SK-N-DZ (cell line): ENCODE measurements at places on chromosomes 11 and 22.

- DNase-seq: peak; percentile 40
These were observed 762 bp upstream of the CCDC134 start for GRCh38 chr22:41799486-41800347.

DNA sequence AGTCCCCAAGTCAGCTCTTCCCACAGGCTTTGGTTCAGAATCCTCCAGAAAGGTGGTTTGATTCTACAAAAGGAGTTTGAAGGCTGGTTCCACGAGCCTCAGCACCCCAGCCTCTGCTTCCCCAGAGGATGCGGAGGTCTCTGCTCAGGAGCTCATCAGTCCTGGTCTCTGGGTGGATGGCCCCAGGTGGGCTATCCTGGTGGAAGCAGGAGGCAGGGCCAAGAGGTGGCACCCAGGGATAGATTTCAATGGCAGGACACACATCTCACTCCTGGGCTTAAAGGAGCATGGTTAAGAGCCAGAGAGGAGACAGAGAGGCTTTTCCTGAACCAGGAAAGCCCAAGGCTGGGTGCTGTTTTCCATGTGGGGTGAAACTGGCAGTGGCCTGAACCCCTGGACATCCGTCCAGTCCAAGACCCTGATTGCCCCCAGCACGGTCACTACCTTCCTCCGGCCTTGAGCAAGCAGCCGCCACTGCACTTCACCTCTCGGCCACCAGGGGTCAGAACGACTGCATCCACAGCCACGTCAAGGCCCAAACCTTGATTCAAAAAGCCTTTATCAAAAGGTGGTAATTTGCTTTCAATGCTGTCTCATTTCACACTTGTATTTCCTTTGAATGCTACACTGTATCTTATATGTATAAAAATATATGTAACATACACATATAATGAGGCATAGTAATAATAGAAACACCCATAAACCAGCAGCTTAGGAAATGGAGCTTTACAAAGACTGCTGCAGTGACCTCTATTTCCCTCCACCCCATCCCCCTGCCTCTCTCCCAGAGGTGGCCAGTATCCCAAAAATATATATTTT, 19.3 kb upstream of the FXYD2 start:
- DNase-seq: peak; percentile 25

- no peak for DNase-seq
These were observed 64.8 kb downstream of the STIM1 start for GRCh38 chr11:3920148-3920852.

DNA sequence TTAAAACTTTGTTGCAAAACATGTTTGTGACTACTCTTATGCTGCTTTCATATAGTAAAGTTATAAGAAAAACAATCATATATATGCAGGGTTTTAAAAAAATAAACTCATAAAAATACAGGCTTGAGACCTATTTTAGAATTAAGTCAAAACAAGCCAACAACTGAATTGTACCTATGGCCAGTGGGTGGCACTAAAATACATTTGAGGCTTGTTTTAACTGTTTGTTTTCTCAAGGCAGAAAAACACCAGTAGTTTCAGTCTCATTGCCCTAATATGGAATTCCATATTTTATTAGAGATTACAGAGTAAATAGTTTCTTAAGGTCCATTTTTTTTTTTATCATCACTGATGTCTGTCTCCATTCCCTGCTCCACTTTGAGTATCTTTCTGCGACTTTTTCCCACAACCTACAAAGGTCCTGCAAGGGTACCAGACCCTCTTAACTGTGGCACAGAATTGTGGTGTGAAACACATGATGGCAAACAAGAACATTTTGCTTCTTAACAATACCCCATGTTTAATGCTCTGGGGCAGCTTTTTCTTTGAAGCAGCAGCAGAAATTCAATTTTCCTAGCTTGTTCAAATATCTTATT, 8.5 kb upstream of the CCDC89 start:
- DNase-seq: peak; percentile 52

- DNase-seq: no peak
These were observed 359.5 kb downstream of the INSC start for GRCh38 chr11:15473954-15474837.

DNA sequence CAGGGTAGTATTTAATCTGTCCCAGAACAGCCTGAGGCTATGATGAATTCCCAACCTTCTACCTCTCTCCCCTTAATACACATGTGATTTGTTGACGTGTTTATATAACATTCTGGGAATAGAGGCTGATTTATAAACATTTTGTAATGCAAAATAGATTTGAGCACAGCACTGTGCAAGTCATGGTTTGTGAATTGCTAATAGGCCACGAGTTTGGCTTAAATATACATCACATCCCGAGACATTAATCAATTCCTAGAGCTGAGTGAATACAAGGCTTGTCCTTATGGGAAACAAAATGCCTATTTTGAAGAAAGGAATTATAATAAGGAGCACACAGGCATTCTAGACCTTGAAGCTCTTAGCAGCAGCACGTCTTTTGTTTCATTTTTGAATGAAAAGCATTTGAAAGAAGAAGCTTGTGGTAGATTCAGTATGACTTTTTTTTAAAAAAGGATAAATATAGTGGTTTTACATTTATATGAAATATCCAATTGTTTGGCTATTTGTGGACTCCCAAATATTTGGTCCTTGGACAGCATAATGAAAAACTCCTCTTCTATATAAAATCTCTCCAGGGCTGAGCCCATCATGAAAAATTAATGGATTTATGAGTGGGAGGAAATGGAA, 116.4 kb downstream of the SLC17A6 start:
- DNase-seq: no peak

- DNase-seq: no peak
These were observed 196.4 kb downstream of the LARGE1 start for GRCh38 chr22:33723915-33724314.

GRCh38 chr11:64005691-64006090, 19.5 kb downstream of the OTUB1 start:
- DNase-seq: no peak

- no peak for DNase-seq
These were observed 89.6 kb downstream of the SERGEF start for GRCh38 chr11:17923217-17923616.

GRCh38 chr11:18748766-18749365, 22.9 kb upstream of the IGSF22 start:
- no peak for DNase-seq

DNA sequence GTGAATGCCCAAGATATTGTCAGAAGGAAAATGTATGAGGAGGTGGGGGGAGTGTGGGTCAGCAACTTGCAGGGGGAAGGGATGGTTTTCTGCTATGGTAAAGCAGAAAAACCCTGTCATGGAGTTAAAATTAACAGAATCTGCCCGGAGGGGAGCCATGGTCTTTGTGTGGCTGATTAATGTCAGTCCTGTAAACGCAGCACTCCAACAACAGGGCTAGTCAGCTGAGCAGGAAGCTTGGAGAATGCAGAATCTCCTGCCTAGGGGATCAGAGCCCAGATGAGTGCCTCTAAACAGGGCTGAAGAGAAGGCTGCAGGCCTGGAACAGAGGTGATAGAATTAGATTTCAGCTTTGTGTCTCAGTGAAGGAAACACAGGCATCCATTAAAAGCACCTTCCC, 140.9 kb upstream of the MTNR1B start:
- peak; percentile 91 for DNase-seq

DNA sequence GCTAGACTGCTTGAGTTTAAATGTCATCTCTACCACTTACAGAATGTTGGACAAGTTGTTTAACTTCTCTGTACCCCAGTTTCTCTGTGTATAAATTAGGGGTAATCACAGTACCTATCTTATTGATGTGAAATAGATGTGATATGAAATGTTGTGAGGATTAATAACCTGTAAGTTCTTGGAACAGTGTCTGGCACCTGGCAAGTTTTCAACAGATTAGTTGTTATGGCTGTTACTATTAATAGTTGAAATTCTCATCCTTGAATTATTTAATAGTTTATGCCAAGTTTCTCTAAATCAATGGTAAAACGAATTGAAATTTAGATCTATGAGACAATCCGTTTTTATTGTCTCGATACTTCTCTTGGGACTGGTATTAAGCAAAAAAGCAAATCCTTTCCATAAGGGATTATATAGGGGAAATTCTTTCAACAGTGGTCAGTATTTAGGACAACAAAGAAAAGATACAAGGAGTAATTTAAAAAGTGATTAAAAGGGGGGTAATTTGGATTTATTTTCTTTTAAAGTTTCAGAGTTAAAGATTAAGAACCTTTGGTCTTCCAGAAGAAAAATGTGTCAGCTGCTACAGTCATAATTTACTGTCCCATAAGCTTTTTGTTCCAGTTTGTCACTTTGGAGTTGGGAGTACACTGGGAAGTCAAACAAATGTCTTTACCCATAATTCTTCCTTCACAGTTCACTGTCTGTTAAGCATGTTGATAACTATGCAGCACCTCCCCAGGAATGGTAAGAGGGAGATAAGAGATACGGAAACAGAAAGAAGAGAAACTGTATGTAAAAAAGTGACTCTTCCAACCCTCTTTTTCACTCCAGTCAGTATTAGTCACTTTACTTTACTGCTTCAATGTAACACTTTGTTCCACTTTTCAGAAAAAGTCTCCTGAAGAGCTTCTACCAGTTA, 13.2 kb downstream of the PDE3B start:
- DNase-seq: no peak

DNA sequence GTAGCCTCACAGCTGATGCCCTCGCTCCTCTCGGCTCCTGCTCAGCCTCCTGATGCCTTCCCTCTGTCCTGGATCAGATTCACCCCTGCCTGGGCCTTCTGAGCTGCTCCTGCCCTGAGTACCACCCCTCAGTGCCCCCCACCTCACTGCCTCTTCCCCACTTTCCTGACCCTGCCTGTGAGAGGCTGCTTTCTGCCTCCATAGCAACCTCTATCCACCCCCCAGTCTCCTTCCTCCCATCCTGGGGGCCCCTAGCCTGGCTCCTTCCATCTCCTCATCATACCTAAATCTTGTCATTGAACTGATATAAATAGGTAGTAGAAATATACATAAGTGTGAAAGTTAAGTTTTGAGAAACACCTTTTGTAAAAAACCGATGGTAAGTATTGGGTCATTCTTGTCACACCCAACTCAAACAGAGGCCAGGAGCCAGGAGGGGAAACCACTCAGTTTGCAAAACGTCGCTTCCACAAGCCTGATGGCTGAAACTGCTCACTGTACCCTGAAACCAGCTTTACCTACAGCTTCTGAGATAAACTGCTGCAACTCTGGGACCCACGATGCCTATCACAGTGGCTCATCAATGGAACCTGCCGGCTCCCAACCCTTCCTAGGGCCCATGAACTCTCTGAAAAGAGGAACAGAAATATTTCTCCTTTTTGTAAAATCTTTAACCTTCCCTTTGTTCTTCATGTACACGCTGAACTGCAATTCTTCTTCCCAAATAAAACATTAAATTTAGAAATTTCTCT, 4.8 kb upstream of the APOBEC3H start:
- no peak for DNase-seq

GRCh38 chr11:126313826-126314225, 10.0 kb downstream of the DCPS start:
- no peak for DNase-seq

DNA sequence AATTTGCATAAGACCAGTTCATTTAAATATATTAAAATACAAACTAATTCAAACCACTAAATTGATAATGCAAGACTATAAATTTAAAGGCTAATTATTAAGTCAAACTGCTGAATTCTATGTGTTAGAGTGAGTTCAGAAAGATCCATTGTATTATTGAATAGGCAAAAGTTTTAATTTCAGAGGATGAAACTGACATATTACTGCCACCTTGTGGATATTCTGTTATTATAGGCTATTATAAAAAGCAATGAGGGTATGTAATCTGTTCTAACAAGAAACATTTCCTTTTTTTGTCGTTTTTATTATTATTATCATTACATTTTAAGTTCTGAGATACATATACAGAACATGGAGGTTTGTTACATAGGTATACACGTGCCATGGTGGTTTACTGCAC, 20.9 kb upstream of the NAALAD2 start:
- peak; percentile 39 for DNase-seq

DNA sequence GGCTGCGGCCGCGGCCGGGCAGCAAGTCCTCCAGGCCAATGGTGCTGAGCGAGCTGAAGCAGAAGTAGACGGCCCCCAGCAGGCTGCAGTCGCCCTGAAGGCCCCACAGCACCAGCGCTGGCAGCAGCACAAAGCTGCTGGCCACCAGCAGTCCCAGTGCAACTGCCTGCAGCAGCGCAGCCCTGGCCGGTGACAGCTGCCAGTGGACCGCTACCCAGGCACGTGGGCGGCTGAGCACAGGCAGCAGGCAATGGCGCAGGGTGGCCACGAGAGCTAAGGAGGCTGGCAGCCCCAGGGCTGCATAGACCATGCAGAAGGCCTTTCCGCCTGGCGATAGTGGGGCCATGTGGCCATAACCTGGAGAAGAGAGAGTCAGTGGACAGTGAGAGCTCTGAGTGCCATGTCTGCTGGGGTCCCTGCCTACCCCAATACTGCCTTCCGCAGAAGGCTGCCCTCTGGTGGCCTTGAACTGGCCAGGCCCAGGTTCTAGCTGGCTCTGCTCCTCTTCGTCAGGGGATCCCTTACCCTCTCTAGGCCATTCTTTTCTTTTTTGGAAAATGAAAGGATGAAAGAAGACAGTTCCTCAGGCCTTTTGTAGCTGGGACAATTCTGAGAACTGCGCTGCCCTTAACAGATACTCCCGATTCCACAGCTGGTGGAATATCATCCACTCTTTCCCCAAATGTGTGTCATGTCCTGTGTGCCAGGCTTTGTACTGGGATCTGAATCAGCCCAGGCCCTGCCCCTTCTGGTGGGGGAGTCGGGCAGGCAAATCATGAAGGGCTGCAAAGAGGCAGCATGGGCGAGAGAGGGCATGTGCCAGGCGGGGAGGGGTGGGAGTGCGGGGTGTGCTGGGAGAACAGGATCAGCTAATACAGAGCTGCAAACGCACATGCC, 1.8 kb downstream of the KCNK7 start:
- DNase-seq: peak; percentile 72

DNA sequence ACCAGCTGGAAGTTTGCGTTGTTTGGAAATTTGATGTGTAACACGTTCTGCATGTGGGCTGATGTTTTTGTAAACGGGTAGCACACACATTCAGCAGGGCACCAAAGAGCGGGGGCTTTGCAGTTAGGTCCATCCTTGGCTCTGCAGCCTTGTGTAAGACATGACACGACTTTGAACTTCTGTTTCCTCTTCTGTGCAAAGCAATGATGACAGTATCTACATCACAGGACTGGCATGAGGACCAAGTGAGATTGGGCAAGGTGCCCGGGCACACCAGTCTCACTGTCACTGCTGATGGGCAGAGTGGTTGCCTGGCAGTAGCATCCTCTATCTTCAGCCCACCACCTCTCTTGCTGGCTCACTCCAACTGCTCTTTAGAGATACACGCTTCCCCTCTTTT, 3.3 kb downstream of the TCN2 start:
- no peak for DNase-seq
